ENCODE measurements at places on chromosomes 6 and 20. TPM values are rescaled to one million over a fixed set of nuclear protein-coding genes. Genes with fewer than 3 reads are reported as not detected.
A peak's percentile ranks its signal among the peaks of the same experiment; 100 is the strongest.

The PPP1R14C gene
- total RNA-seq = 46.8 TPM

DNA sequence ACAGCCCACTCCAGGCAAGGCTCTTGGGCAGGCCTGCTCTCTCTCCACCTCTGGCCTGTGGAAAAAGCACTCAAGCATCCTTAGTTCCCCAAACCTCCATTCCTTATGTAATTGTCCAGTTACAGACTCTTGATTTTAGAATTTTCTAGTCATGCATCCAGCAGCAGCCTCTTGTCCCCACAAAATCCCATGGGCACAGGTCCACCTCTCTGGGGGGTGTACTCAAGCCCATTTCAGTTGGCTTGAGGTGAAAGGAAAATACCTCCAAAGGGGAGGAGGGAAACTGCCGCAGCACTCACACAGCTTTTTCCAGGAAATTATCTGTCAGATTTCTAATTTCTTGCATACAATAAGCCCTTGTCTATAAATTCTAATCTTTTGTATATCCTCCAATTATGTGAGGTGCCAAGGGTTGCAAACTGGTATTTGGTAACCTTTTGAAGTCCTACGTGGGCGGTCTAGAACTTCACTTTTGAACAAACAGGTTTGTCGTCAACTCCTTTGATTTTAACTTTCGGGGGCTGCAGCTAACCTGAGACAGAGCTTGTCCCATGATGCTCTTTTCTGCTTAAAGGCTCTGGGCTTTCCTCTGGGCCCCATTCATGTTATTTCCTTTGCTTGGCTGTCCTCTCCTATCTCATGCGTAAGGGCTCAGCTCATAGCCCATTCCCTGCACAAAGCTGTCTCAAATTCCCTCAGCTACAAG, 104.7 kb upstream of the CEP85L start:
- no peak for DNase-seq

The OTOR gene
- total RNA-seq = not detected

The SEL1L2 gene
- not detected for total RNA-seq

GRCh38 chr6:80330961-80331360, 224.5 kb downstream of the BCKDHB start:
- DNase-seq = no peak

GRCh38 chr20:48607544-48607865, 220.3 kb downstream of the PREX1 start:
- DNase-seq = no peak

The RCAN2 gene
- 2.7 TPM for total RNA-seq

GRCh38 chr20:62925420-62926228, 681 bp downstream of the DIDO1 start:
- DNase-seq = peak; percentile 41

DNA sequence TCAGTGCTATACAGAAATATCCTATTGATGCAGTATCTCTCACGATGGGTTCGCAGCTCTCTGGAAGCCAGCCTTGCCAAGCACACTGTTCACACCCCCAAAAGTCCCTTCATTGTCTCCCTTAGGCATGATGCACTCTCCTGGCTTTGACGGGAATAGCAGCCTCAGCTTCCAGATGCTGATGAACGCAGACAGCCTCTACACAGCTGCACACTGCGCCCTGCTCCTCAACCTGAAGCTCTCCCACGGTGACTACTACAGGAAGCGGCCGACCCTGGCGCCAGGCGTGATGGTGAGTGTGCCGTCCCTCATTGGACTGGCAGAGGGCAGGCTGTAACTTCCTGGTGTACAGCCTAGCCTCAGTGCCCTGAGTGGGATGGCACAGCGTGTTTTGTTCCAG, 60.0 kb upstream of the PBOV1 start:
- DNase-seq = no peak
